ENCODE measurements at places on chromosomes 1 and 21.
A peak's percentile ranks its signal among the peaks of the same experiment; 100 is the strongest.

DNA sequence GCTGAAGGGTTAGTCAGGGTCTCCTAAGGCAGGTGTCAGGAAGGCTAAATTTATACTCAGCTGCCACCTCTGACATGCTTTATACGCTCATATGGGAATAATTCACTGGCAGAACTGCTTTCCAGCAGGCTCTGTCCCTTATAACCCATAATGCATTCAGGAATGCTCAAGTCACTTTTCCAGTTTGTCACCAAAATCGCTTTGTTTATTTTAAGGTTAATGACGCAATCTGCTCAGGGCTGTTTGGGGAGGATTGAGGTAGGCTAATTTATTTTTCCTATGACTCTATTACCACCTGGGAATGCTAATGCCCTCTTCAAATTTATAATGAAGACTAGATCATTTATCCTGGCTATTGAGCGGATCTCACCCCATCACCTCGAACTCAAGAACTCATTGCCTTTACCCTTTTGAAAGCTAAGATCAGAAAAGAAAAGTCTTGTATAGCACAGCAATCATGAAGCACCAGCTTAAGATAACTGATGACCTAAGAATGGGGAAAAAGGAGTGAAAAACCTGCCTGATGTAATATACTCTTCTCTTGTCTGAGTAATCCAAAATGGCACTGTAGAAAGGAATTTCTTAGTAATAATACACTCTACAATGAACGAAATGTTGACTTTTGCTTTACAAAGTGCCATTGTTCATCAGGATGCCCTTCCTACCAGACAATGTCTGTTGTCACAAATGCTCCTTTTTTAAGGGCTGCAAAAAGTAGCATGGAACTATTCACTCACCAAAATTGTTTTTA is 97.9 kb upstream of the EXO1 start:
- DNase-seq: no peak

- no peak for DNase-seq
These were observed 30.3 kb downstream of the WNT4 start for GRCh38 chr1:22112554-22112953.

DNA sequence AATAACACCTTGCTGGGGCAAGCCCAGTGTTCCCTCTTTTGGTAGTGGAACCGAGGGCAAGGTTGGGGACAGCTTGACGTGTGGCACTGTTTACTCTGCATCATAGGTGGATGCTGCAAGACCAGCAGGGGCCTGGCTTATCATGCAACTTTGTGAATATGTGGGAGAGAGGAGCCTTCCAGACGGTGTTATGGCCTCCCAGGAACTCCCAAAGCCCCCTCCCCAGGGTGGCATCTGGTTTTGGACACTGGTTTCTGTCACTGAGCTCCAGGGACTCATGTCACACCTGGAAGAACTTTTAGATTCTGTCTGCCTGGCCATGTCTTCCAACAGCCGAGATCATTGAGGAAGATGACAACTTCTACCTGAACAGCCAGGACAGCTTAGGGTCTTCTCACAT is 1.4 kb upstream of the TLR5 start:
- no peak for DNase-seq

DNA sequence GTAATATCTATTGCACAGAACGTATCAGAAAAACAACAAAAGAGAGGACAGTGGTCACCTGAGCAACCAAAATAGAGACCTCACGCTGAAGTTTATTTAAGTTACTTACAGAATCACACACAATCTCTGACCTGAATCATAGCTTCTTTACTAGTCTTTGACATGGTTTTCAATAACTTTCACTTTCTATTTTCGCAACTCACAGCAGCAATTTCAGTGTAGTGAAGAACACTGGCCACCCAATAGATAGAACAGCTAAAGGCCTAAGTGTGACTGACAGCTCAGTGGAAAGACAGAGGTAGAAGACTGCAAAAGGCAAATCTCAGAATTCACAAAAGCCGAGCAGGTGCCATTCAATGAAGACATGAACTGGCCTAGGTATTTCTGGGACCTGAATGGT is 435.6 kb upstream of the CHRM3 start:
- DNase-seq: no peak

DNA sequence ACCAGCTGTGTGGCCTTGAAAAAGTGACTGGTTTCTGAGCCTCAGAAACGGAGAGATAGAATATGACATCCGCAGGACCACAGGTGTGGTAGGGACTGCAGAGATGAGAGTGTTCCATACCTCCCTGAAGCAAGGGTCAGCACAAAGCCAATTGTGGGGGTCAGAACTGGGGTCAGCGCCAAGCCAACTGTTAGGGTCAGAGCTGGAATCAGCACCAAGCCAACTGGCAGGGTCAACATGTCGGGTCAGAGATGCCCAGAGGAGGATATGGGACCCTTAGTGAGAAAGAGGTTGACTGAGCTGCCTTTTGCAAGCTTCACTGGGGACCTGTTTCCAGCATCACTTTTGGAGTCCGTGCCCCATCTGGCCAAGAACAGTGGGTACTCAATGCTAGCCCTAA is 93.9 kb downstream of the MATN1 start:
- DNase-seq: no peak

DNA sequence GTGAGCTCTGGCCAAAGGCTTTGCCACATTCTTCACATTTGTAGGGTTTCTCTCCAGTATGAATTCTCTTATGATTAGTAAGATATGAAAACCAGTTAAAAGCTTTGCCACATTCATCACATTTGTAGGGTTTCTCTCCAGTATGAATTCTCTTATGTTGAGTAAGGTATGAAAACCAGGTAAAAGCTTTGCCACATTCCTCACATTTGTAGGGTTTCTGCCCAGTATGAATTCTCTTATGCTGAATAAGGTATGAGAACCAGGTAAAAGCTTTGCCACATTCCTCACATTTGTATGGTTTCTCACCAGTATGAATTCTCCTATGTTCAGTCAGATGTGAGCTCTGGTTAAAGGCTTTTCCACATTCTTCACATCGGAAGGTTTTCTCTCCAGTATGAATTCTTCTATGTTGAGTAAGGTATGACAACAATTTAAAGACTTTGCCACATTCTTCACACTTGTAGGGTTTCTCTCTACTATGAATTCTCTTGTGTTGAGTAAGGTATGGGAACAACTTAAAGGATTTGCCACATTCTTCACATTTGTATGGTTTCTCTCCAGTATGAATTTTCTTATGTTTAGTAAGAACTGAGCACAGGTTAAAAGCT is 20.7 kb downstream of the ZNF695 start:
- no peak for DNase-seq

DNA sequence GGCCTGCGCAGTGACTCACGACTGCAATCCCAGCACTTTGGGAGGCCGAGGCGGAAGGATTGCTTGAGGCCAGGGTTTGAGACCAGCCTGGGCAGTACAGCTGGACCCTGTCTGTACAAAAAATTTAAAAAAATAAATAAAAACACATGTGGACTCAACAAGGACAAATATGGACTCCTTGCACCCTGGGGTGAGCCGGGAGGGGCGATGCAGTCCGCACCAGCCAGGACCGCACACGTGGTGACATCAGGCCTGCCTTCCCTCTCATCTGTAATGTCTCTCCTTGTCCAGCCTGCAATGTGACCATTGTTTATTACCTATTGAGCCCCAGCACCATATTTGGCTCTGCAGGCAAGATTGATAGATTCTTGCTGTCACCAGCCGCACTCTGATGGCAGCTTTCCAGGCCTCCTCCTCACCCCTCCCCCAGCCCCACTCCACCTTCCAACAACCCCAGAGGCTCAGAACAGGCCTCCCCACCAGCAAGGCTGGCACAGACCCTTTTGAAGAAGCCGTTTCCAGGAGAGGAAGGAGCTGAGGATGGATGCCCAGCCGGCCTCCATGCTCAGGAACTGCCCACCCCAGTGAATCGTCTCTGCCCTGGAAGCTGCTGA is 55.2 kb downstream of the IRF2BP2 start:
- no peak for DNase-seq

DNA sequence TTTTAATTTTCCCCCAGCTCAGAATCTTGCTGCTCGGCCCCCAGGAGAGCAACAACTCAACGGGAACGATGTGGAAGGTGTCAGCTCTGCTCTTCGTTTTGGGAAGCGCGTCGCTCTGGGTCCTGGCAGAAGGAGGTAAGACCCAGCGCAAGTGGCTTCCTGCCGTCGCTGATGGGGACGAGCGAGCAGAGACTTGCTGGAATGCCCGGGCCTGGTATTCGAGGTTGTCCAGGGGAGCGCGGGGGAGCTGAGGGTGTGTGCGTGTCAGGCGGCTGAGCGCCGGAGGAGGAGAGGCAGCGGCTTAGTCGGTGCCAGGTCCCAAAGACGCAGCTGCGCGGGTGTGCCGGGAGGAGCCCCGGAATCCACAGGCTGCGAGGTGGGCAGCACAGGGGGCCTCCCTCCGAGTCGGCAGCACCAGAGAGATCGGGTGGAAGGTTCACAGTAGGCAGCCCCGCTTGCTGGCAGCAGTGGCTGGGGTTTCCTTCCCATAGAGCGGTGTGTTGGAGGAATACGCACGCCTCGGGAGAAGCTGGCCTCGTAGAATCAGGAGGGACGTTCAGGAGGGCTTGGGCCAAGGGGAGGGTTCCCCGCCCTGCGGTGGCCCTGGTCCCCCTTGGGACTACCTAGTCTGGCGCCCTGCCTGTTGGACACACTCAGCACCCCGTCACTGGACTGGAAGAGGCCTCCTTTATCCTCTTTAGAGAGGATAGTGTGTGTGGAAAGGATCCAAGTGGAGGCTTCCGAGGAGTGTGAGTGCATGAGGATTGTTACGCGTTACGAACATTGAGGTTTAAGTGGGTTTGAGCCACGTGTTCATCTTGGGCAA is 547 bp downstream of the PDPN start:
- peak; percentile 77 for DNase-seq

- no peak for DNase-seq
These were observed 55.5 kb upstream of the TRAPPC10 start for GRCh38 chr21:43956670-43957035.

GRCh38 chr1:21610027-21610426 is 59.1 kb downstream of the RAP1GAP start:
- no peak for DNase-seq

- no peak for DNase-seq
These were observed 169.1 kb downstream of the C1orf21 start for GRCh38 chr1:184555665-184556641.

DNA sequence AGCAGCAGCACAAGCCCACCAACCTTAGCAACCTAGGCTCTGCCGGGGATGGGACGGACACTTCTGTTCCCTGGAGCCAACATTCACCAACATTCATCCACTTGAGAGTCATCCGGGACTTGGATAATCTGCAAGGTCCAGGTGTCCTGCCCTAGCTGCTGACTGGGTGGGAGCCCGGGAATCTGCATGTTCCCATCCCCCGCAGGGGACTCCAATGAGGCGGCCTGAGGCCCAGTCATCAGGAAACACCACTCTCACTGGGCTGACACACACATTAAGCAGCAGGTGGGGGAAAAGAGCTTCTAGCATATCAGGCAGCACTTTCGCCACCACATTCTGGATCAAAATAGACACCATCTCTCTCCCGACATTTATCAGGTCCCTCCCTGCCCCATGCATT is 38.4 kb upstream of the CCSAP start:
- no peak for DNase-seq

DNA sequence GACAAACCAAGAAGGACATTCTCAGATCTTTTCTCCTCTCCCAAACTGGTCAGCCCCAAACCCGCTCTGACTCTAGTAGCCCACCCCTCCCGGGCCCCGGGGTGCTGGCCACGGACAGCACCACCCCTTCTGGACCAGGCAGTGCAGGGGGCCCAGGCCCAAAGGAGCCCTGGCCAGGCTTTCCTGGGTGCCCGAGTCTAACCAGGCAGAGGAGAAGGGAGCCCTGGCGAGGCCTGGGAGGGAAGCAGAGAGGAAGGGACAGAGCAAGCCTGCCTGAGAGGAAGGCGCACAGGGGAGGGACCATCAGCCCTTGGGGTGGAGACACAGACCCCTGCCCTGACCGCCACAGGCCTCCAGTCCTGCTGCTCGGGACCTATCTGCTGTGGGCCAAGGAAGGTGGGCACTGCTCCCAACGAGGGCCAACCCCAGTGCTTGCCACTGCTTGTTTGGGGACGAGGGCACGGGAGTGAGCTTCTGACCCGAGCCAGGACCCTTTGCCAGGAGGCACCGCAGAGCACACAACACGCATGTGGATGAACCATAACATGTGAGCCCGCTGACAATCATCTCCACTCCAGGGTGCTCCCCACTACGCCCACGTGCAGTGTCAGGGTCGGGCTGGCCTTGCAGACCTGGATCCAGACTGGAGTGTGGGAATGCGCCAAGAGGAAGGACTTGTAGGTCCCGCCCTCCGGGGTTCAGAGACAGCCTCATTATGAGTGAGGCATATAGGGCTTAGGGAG is 57.6 kb downstream of the KCNAB2 start:
- no peak for DNase-seq

DNA sequence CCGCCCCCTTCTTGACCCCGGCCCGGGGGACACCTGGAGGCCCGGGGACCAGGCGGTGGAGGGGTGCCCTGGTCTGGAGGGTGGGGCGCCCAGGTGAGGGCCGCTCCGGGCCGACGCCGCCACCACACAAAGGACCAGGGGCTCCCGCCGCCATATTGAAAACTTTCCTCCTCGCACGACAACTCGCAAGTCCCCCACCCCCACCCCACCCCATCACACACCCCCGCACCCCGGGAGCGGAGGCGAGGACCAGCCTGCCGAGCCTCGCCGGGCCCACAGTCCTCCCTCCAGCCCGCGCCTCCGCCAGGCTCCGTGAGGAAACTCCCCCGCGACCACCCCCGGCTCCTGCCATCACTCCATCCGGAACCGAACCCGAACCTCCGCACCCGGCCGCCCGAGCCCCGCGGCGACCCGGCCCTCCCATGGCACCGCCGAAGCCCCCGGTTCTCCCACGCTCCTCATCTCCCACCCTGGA is 733 bp downstream of the KDM5B start:
- peak; percentile 61 for DNase-seq

GRCh38 chr1:2344744-2345296 is 46.5 kb downstream of the MORN1 start:
- no peak for DNase-seq

DNA sequence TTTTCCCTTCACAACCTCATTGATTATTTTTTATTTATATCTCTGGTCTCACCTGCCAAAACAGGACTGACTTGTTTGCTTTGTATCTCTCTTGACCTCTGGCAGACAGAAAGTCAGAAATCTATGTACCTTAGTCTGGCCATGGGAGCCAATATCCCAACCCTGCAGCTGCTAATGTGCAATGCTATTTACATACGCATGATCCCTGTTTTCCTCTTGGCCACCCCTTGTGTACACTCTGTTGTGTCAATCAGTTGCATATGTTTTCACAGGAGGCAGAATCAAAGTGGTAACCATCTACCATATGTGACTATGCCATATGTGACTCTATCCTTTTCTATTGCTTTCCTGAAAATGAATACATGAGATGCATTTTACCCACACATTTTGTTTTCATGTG is 688.8 kb downstream of the PLA2G4A start:
- DNase-seq: no peak

GRCh38 chr1:107555578-107555977 is 409.4 kb downstream of the VAV3 start:
- no peak for DNase-seq

All from ecto neural progenitor cell (in vitro differentiated cells).